Activated CD4-positive, alpha-beta T cell treated with anti-CD3 and anti-CD28 coated beads, Interleukin-2, amount 10 ng/mL, durations not matched to agents 24 days and 14 days (primary cell): ENCODE measurements at places on chromosomes 7 and 10. TPM values are rescaled to one million over a fixed set of nuclear protein-coding genes. Genes with fewer than 3 reads are reported as not detected.

GRCh38 chr10:76334255-76334654 is 902.8 kb downstream of the LRMDA start:
- no peaks in the 10 kb centered on the region for H3K27me3 ChIP-seq
- H3K4me3 ChIP-seq: no peak overlapping the region
- no peaks in the 10 kb centered on the region for H3K36me3 ChIP-seq
- H3K4me1 ChIP-seq: no peaks in the 10 kb centered on the region
- H3K27ac ChIP-seq: no peak overlapping the region

DNA sequence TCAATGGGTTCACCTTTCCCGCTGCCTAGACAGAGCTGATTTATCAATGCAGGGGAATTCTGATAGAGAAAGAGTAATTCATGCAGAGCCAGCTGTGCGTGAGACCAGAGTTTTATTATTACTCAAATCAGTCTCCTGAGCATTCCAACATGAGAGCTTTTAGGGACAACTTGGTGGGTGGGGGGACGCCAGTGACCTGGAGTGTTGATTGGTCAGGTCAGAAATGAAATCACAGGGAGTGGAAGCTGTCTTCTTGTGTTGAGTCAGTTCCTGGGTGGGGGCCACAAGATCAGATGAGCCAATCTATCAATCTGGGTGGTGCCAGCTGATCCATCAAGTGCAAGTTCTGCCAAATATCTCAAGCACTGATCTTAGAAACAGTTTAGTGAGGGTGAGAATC is 99.0 kb upstream of the CAV2 start:
- no peak for DNase-seq
- H3K36me3 ChIP-seq: no peaks in the 10 kb centered on the region
- no peak overlapping the region for H3K4me3 ChIP-seq
- H3K27ac ChIP-seq: no peak overlapping the region
- peaks cover 10% of the 10 kb centered on the region for H3K27me3 ChIP-seq

GRCh38 chr7:82690929-82691328 is 247.4 kb upstream of the CACNA2D1 start:
- H3K27me3 ChIP-seq: no peaks in the 10 kb centered on the region
- no peak overlapping the region for H3K4me3 ChIP-seq
- DNase-seq: no peak
- H3K4me1 ChIP-seq: no peaks in the 10 kb centered on the region
- H3K27ac ChIP-seq: no peak overlapping the region

GRCh38 chr7:116492654-116493109 is 6.9 kb upstream of the CAV2 start:
- no peak overlapping the region for H3K27ac ChIP-seq
- H3K27me3 ChIP-seq: peaks cover 36% of the 10 kb centered on the region
- no peaks in the 10 kb centered on the region for H3K4me1 ChIP-seq
- DNase-seq: no peak

GRCh38 chr10:102919992-102920739 is 2.1 kb downstream of the CNNM2 start:
- H3K36me3 ChIP-seq: peaks cover 7% of the 10 kb centered on the region
- H3K27me3 ChIP-seq: peaks cover 2% of the 10 kb centered on the region
- H3K4me3 ChIP-seq: peak overlapping the region; percentile 96
- peaks cover 45% of the 10 kb centered on the region for H3K4me1 ChIP-seq
- DNase-seq: no peak

GRCh38 chr7:69739931-69740431 is 141.7 kb downstream of the AUTS2 start:
- no peak for DNase-seq
- no peaks in the 10 kb centered on the region for H3K4me1 ChIP-seq
- no peaks in the 10 kb centered on the region for H3K27me3 ChIP-seq
- H3K4me3 ChIP-seq: no peak overlapping the region
- no peaks in the 10 kb centered on the region for H3K36me3 ChIP-seq

DNA sequence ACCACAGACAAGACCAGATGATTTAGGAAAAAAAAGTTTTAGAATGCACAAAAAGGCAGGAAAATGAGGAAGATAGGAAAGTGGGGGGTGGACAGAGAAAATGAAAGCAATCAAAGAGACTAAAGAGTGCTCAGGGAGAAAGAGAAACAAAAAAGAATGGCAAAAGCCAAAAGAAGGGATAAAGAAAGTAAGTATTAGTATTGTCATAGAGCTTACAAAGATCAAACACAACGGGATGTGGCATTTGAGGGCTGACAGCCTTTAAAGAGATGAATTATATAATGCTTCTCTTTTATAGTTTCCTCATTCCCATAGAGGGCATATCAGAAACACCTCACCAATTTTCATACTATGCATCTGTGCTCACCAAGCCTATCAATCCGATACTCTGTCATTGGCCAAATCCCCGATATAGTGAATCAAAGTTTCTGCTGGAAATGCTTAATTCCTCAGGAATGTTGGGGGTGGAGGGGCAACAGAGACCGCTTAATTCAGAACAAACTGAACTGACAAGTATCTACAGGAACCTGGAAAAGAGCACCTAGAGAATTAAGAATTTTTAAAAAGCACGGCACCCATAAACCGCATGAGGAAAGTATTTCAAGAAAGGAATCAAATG is 2.7 kb downstream of the COG5 start:
- H3K27ac ChIP-seq: peak overlapping the region; percentile 84
- peaks cover 54% of the 10 kb centered on the region for H3K4me1 ChIP-seq
- peaks cover 20% of the 10 kb centered on the region for H3K36me3 ChIP-seq

DNA sequence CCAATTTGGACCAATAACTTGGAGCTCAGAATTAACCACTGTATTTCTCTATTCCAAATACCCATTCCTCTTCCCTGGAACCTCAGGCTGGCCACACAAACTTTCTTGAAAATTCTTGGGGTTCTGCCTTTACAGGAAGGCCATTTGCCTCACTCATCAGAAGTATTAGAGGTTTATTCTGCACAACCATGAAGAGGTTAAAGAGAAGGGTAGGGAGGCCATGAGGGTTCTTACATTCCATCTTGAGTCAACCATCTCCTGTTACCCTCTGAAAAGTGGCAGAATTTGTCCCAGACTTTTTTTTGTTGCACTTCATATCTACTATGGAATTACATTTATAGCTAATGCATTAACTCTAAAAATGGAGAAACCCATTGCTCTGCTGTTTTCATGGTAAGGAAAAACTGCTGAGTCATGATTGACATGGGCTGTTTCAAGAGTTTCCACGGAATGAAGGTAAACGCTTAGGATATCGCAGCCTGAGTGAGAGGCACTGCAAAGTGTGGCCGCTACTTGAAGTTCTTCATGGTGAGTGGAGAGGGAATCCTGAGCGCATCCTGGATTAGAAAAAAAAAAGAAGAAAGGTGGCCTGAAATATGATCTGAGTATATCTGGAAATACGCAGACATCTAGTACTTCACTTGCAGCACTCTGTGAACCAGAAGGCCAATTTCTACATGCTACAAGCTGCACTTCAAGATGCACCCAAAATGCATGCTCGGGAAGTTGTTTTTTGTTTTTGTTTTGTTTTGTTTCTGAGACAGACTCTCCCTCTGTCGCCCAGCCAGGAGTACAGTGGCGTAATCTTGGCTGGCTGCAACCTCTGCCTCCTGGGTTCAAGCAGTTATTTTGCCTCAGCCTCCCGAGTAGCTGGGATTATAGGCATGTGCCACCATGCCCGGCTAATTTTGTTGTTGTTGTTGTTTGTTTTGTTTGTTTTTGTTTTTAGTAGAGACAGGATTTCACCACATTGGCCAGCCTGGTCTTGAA is 83.7 kb downstream of the KIAA1217 start:
- H3K36me3 ChIP-seq: no peaks in the 10 kb centered on the region
- no peak overlapping the region for H3K27ac ChIP-seq
- no peak overlapping the region for H3K4me3 ChIP-seq
- no peaks in the 10 kb centered on the region for H3K27me3 ChIP-seq
- no peaks in the 10 kb centered on the region for H3K4me1 ChIP-seq

DNA sequence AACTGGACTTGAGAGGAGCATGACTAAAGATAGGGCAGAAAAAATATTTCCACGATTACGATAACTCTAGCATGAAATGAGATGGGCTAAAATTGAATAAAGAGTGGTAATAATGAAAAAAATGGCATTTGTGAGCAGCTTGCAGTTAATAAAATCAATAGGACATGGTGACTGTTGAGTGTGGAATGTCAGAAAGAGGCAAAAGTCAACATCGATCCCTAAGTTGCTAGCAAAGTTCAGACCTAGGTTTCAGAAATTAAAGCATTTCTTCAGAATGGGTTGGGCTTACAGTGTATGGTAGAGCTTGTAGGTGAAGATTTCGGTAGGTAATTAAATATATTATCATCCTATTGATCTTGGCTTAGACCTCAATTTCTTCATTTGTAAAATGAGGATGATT is 656.7 kb upstream of the NRG3 start:
- H3K27ac ChIP-seq: no peak overlapping the region
- H3K4me3 ChIP-seq: no peak overlapping the region

DNA sequence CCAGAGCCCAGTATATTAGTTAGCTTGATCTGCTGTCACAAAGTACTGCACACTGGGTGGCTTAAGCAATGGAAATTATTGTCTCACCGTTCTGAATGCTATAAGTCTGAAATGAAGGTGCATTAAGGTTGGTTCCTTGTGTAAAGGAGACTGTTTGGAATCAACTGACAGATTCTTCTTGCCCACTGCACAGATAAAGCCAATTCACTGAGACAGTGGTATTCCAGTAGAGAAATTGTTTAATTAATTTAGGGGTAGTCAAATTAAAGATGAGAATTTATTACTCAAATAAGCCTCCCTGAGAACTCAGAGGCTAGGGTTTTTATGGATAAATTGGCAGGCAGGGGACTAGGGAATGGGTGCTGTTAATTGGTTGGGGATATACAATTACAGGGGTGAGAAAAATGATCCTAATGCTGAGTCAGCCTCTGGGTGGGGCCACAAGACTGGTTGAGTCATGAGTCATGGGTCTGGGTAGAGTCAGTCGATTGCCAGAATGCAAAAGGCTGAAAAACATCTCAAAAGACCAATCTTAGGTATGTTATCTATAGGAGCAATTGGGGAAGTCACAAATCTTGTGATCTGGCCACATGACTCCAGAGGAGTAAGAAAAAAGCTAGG is 23.5 kb upstream of the SAMD9L start:
- no peak overlapping the region for H3K27ac ChIP-seq
- H3K27me3 ChIP-seq: peaks cover 13% of the 10 kb centered on the region
- peaks cover 4% of the 10 kb centered on the region for H3K36me3 ChIP-seq
- no peak overlapping the region for H3K4me3 ChIP-seq
- peak; percentile 31 for DNase-seq

DNA sequence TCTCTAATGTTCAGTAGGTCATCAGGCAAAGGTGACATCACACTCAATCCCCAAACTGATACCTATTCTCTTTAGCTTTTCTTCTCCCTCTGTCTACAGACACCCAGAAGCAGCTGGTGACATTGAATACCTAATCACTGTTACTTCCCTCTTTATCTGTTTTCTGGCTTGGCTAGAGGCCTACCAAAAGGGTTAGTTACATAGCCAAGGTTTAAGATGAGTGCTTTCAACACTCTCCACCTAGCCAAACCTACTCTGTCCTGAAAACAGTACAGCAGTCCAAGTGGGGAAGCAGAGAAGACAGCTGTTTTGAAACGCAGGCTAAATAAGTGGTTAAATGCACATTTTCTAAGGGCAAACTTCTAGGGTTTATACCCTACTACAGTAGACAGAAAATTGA is 39.4 kb downstream of the CCNJ start:
- peaks cover 11% of the 10 kb centered on the region for H3K4me1 ChIP-seq
- H3K27me3 ChIP-seq: no peaks in the 10 kb centered on the region
- H3K27ac ChIP-seq: no peak overlapping the region
- H3K36me3 ChIP-seq: peaks cover 17% of the 10 kb centered on the region
- DNase-seq: no peak

DNA sequence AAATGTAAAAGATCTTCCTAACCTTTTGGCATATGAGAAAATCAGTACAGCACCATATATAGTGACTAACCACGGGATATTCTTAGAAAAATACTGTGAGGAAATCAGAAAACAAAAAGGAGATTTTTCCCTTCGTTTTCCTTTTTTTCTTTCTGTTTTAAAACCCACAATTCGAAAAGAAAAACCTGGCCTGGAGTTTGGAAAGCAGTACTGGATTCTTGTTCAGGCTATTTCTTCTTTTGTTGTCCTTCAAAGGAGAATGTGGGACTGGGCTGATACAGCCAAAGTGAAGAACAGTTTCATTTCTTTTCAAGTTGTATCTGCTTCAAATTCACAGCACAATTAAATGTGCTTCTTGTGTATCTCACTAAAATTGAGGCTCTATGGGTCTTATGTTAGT is 156.8 kb upstream of the PHYHIPL start:
- no peaks in the 10 kb centered on the region for H3K27me3 ChIP-seq
- no peak overlapping the region for H3K4me3 ChIP-seq
- H3K36me3 ChIP-seq: no peaks in the 10 kb centered on the region
- H3K27ac ChIP-seq: no peak overlapping the region
- no peak for DNase-seq
- no peaks in the 10 kb centered on the region for H3K4me1 ChIP-seq

DNA sequence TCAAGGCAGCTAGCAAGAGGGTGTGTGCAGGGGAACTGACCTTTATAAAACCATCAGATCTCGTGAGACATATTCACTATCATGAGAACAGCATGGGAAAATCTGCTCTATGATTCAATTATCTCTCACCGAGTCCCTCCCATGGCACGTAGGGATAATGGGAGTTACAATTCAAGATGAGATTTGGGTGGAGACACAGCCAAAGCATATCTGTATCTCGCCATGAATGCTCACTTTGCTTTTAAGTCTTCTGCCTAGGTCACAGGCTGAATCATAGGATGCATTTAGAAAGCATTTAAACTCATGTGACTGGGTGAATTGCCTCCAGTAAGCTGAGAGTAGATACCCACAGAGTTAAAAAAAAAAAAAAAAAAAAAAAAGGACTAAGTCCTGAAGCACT is 220.0 kb downstream of the AGMO start:
- no peaks in the 10 kb centered on the region for H3K4me1 ChIP-seq
- no peaks in the 10 kb centered on the region for H3K36me3 ChIP-seq
- no peak for DNase-seq
- no peak overlapping the region for H3K4me3 ChIP-seq

DNA sequence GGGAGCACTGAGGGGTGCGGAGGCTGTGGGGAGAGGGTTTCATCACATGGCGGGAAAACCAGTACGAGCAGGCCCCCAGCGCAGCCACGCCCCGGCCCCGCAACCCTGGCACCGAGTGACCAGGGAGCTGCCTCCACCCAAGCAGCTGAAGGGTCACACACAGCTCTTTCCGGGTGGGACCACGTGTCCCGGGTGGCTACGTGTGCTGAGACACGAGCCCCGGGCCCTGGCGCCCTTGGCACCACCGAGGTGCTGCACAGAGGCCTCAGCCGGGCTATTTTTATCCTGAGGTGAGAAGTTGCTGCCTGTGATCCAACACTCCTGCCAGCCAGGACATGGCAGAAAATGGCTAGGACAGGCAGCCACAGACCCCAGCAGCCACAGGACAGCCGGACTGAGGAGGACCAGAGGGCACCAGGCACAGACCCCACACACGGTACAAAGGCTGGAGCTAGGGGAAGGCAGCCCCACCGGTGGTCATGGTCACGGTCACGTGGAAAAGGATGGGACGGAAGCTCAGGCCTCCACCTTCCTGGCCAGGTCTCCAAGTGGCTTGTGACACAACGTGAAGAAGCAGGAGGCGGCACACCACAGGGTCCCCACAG is 223.7 kb downstream of the MAD1L1 start:
- H3K36me3 ChIP-seq: no peaks in the 10 kb centered on the region
- peaks cover 2% of the 10 kb centered on the region for H3K4me1 ChIP-seq
- no peak overlapping the region for H3K4me3 ChIP-seq
- no peak overlapping the region for H3K27ac ChIP-seq

The PYROXD2 gene
- 2.3 and 4.3 TPM in 2 replicates for total RNA-seq

The LIPM gene
- total RNA-seq: not detected in 2 replicates

The CDC14C gene
- total RNA-seq: not detected in 2 replicates

The MYOZ1 gene
- not detected in 2 replicates for total RNA-seq

The DCLRE1C gene
- 17.5 and 21.0 TPM in 2 replicates for total RNA-seq

The SLC13A4 gene
- total RNA-seq: not detected in 2 replicates

The TUBAL3 gene
- total RNA-seq: 0.14 TPM in 1 of 2 replicates, not detected in the other

The IGF2BP3 gene
- 2.2 and 2.7 TPM in 2 replicates for total RNA-seq

The FGL2 gene
- 1.7 and 1.8 TPM in 2 replicates for total RNA-seq
